CD4-positive, alpha-beta T cell (primary cell): ENCODE measurements at places on chromosomes 3 and 15.

DNA sequence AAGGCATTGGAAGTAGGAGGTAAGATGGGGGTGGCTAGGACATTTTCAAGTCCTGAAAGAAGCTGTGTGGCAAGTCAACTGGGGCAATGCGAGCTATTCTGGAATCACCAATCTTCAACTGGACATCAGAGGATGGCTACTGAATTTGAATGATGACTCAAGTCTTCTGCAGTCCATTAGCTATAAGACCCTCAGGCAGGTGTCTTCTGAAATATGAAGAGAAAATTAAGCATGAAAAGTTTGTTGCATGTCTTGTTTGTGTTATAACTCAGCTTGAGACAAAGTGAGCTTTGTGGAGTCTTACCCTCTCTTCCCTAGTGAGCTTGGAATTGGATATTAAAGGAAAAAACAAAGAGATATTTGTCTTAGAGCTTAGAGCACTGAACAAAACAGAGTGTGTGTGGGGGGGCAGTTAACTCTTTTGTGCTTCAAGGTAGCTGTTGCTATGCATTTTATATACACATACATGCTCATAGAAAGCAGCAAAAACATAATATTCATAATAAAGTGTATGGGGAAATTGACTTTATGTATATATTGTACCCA lies 979.1 kb downstream of the MCTP2 start:
- no peaks in the 10 kb centered on the region for H3K4me1 ChIP-seq
- no peak for DNase-seq
- no peak overlapping the region for H3K4me3 ChIP-seq
- H3K36me3 ChIP-seq, result no peaks in the 10 kb centered on the region
- no peaks in the 10 kb centered on the region for H3K27me3 ChIP-seq

DNA sequence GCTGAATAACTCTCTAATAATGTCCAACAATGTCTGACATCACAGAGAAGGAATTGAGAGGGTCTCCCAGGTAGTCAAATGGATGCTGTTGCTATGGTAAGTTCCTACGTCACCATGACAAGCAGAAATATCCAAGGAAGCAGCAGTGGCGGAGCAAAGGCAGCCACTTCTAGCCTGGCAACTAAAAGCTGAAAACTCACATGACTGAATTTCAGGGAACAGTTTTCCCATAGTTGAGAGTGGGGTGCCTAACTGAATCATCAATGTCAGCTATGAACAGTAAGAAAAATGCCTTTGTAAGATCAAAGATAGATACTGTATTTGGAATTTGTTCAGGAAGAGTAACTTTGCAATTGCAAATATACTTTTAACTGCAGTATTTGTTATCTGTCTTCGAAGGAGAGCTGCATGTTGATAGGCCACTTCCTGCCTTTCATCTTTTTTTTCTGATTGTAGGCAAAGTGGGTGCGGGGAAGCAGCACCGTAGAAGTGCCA lies 161.7 kb downstream of the BBX start:
- DNase-seq, result peak; percentile 39
- H3K4me1 ChIP-seq, result peaks cover 6% of the 10 kb centered on the region
- no peak overlapping the region for H3K4me3 ChIP-seq
- no peak overlapping the region for H3K27ac ChIP-seq
- no peaks in the 10 kb centered on the region for H3K36me3 ChIP-seq
- H3K27me3 ChIP-seq, result no peaks in the 10 kb centered on the region

DNA sequence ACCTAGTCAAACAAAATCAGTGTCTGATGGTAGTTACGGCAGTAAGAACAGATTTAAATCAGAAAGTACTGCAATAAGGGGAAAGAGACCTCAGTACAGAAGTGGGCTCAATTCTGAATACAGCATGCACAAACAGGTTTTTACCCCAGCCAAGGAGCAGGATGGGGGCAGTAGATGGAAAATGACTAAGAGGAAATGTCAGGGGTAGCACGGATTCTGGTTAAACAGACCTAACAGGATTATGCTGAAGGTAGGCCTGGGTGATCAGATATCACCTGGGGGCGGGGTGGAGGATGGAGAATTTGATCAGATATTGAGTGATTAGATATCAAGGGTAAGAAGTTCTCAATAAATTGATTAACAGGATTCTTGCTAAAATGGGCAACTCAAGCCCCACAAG lies 19.0 kb downstream of the MESD start:
- no peak overlapping the region for H3K4me3 ChIP-seq
- H3K27me3 ChIP-seq, result no peaks in the 10 kb centered on the region
- no peak for DNase-seq
- peaks cover 24% of the 10 kb centered on the region for H3K36me3 ChIP-seq
- no peak overlapping the region for H3K27ac ChIP-seq

DNA sequence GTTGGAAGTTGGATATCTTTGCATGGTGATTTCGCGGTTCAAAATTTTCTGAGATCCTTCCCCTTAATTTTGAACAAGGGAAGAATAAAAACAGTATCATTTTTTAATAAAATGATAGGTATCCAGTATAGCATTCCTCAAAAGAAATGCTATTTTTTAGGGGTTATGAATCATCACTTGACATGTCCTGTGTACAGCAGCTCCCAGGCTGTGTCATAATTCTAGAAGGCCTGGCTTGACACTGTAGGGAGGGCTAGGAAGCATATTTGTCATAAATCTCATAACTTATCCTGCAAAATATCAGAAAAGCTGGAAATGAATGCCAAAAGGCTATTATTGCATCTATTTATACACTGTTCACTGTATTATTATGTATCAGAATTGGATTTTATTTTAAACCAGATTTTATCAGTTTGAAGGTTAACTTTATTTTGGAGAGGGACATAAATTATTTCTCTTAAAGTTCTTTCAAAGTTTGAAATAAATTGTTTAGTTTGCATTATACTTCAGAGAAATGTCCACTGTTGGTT lies 539.1 kb upstream of the ROBO2 start:
- H3K4me3 ChIP-seq, result no peak overlapping the region
- H3K27ac ChIP-seq, result no peak overlapping the region
- H3K36me3 ChIP-seq, result no peaks in the 10 kb centered on the region
- no peak for DNase-seq
- no peaks in the 10 kb centered on the region for H3K27me3 ChIP-seq

GRCh38 chr3:121817753-121818152 lies 17.1 kb downstream of the IQCB1 start:
- H3K27me3 ChIP-seq, result no peaks in the 10 kb centered on the region
- H3K4me3 ChIP-seq, result no peak overlapping the region
- peaks cover 52% of the 10 kb centered on the region for H3K36me3 ChIP-seq
- DNase-seq, result no peak
- no peak overlapping the region for H3K27ac ChIP-seq
- H3K4me1 ChIP-seq, result no peaks in the 10 kb centered on the region

DNA sequence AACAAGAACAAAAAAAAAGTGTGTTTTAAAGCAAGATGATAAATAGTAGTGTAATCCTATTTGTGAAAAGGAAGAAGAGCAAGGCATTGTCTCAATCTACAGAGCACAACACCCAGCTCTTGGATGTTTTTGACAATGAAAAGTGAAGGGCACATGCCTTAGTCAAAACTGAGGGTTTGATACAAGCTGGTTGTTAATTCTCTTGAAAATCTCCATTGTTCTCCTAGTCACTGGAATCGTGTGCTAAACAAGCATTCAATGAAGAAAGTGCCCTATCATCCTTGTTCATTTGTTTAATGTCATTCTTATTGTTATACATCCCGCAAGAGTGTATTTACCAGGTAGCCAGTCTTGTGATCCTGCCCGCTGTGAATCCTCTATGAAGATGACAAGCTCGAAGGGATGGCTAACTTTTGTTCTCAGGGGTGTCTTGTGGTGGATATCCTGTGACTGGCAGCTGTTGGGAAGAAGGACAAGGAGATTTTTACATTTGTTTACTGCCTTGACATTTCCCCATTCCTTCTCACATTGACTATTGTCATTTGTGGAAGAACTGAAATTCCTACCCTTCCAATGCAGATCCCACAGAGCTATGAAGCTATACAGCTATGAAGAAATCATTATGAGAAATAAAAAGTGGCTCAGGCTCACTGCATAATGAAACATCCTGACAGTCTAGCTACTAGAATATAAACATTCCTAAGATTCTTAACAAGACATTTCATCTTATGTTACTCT lies 175.9 kb downstream of the VGLL3 start:
- H3K4me1 ChIP-seq, result no peaks in the 10 kb centered on the region
- H3K4me3 ChIP-seq, result no peak overlapping the region
- DNase-seq, result no peak
- no peak overlapping the region for H3K27ac ChIP-seq
- H3K27me3 ChIP-seq, result no peaks in the 10 kb centered on the region
- no peaks in the 10 kb centered on the region for H3K36me3 ChIP-seq

- H3K27me3 ChIP-seq, result no peaks in the 10 kb centered on the region
- no peak for DNase-seq
- no peak overlapping the region for H3K4me3 ChIP-seq
Observed at GRCh38 chr3:39065197-39065596, 13.4 kb downstream of the WDR48 start.

- no peak overlapping the region for H3K4me3 ChIP-seq
- H3K27me3 ChIP-seq, result no peaks in the 10 kb centered on the region
- H3K4me1 ChIP-seq, result no peaks in the 10 kb centered on the region
Observed at GRCh38 chr15:89794627-89795241, 18.6 kb downstream of the MESP2 start.

DNA sequence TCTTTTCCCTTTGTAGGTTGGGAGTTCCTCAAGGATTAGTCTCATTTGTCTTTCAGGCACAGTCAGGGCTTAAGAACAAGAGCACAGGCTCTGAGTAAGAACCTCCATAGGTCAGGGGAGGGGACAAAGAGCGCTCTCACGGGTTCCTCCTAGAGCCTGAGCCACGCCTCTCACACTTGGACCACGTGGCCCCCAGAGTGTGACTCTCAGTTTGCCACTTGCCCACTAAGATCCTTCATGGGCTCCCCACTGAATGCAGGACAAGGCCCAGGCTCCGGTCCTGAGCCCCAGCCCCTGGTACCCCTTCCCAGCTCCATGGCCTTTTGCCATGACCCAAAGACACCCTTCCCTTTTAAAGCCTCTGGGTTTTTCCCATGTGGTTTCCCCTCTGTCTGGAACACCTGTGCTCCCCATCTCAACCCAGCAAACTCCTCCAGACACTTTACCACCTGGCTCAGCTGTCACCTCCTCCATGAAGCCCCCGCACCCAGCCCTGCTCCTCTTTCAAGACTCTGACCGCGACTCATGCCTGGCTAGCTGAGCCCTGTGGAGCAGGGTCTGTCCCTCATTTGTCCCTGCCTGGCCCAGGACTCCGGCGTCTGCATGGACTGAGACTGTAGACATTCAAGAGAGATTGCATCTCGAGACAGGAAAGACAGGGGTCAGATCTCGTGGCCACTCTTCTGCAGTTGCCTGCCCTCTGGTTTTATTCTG lies 32.7 kb downstream of the IQSEC1 start:
- H3K27ac ChIP-seq, result no peak overlapping the region
- no peaks in the 10 kb centered on the region for H3K27me3 ChIP-seq
- H3K36me3 ChIP-seq, result no peaks in the 10 kb centered on the region
- no peak overlapping the region for H3K4me3 ChIP-seq
- peaks cover 10% of the 10 kb centered on the region for H3K4me1 ChIP-seq
- DNase-seq, result no peak

DNA sequence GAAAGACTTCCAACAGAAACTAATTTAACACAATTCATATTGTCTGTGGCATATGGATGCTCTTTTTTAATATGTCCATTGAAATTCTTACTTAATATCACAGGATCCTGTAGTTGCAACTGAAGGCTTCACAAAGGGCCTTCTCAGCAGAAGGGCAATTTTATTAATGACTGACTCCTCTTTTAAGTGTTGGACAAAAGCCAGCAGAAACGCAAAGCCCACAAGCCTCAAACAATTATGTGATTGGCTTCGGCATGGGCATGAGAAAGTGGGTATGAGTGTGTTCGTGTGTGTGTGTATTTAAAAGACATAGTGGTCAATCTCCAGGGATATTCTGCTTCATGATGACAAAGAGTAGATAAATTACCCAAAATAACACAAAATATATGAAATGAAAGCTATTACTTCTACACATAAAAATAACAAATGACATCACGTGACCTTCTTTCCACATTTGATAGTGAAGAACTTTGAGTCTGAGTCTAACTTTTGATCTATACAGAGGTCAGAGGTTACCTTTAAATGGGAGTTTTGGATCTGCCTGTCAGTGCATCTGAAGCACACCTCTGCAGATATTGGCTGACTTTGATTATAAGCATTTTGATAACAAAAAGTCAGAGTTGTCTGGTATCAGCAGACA lies 496.9 kb downstream of the CADM2 start:
- no peak overlapping the region for H3K27ac ChIP-seq
- no peaks in the 10 kb centered on the region for H3K27me3 ChIP-seq
- no peaks in the 10 kb centered on the region for H3K4me1 ChIP-seq
- DNase-seq, result no peak
- H3K36me3 ChIP-seq, result no peaks in the 10 kb centered on the region

DNA sequence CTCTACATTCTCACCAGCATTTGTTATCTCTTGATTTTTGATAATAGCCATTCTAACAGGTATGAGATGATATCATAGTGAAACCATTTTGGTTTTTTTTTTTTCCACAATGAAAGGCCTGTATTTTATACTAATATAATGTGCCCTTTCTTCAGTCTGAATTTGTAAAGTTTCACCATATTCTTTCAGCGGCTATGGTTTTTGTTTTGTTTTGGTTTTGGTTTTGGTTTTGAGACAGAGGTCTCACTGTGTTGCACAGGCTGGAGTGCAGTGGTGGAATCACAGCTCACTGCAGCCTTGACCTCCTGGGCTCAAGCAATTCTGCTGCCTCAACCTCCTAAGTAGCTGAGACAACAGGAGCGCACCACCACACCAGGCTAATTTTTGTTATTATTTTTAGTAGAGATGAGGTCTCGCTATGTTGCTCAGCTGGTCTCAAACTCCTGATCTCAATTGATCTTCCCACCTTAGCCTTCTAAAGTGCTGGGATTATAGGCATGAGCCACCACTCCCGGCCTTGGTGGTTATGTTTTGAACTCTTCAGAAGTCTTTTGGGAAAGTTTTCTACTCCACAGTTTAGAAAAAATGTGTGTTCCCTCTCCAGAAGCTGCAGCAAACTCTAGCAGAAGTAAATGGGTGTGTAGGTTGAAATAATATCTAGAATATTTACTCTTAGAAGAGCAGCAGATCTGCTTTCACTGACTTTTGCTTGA lies 110.2 kb upstream of the UMPS start:
- no peak overlapping the region for H3K27ac ChIP-seq
- no peaks in the 10 kb centered on the region for H3K27me3 ChIP-seq
- DNase-seq, result no peak
- H3K4me1 ChIP-seq, result peaks cover 19% of the 10 kb centered on the region
- H3K36me3 ChIP-seq, result no peaks in the 10 kb centered on the region
- peak overlapping the region; percentile 6 for H3K4me3 ChIP-seq
